ENCODE measurements at places on chromosomes 6 and 20.
A peak's percentile ranks its signal among the peaks of the same experiment; 100 is the strongest.

DNA sequence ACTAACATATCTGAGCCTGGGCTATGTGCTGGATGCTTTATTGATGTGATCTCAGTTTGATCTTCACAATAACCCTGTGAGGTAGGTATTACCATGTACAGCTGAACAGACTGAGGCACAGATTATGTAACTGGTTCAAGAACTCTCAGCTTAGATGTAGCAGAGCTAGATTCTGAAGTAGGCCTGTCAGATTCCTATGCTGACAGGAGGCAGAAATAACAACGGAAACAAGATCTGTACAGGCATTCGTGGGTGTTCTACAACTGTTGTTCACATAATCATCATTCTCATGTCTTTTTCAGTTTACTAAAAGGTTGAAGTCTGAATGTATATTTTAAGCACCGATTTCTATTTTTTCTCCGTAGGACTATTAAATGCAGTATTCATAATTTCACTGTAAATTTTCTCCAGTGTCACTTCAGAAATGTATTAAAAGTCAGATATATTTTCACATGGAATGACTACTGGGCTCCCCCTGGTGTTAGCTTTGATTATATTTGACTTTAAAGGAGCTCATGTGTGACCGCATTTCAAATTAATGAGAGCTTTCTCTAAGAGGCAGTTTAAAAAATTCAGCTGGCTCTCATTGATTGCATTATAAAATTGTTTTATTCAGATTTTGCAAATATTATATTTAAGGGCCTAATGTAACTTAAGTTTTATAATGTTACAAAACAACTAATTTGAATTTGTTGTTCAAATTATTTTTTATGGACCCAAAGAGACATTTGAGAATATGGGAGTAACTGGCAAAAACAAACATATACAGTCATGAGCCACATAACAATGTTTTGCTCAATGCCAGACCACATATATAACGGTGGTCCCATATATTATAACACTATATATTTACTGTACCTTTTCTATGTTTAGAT lies 36.4 kb upstream of the SLC17A4 start:
- DNase-seq, result no peak

DNA sequence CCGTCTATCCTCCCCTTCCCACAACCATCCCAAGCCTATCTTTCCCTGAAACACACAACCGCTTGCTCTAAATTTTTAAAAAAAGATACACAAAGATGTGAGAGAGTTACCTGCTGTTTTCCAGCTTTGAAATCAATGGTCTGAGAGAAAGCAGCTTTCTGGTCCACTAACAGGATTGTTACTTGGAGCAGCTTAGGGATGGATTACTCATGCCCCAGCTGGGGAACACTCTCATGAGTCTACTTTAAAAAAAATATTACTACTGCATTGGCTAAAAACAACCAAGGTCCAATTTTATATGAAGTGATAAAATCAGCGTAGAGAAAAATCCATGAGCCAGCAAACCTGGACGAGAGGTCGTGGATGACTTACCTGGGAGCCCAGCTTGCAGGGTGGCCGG lies 29.6 kb upstream of the FOXC1 start:
- no peak for DNase-seq

- no peak for DNase-seq
Observed at GRCh38 chr6:146902846-146903245, 301.4 kb upstream of the STXBP5 start.

GRCh38 chr6:157151029-157151428 lies 172.3 kb downstream of the TMEM242 start:
- no peak for DNase-seq

GRCh38 chr6:1792989-1793388 lies 183.3 kb downstream of the FOXC1 start:
- DNase-seq, result no peak

DNA sequence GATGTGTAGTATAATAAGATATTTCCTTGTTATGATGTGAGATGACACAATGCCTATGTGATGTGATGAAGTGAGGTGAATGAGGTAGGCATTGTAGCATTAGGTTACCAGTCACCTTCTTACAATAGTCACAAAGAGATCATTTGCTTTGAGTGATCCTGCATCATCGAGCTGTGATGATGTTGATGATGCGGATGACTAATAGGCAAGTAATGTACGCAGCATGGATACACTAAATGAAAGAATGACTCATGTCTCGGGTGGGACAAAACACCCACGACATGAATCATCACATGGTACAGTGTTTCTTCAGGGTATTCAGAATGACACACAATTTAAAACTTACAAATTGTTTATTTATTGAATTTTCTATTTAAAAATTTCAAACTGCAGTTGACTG lies 806.3 kb upstream of the GJE1 start:
- no peak for DNase-seq

- DNase-seq, result peak; percentile 68
Observed at GRCh38 chr6:42791706-42792320, 10.0 kb downstream of the BICRAL start.

GRCh38 chr6:3813150-3813780 lies 35.9 kb upstream of the FAM50B start:
- DNase-seq, result peak; percentile 1

- DNase-seq, result no peak
Observed at GRCh38 chr6:37538107-37538506, 38.4 kb upstream of the CCDC167 start.

- DNase-seq, result peak; percentile 3
Observed at GRCh38 chr20:35992713-35993335, 24.4 kb downstream of the CNBD2 start.

DNA sequence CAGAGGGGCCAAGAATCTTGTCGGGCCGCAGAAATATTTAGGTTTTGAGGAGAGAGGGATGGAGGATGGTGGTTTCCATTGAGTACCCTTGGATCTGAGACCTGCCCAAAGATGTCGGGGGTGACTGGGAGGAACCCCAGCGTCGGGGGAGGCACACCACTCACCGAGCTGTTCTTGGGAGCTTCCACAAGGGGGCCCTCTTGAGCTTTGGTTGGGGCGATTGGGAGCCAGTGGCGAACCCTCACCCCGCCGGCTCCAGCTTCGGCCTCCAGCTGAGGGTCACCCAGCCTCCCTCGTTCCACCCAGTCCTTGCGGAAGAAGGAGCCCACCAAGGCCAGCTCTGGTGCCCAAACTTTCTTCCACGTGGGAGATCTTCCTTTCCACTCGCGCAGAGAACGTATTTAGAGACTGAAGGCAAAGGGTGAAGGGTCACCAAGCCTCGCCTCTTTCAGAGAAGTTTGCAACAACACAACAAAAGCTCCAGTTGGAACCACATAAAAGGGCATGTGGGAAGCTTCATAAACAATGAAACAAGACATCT lies 33.6 kb downstream of the APCDD1L start:
- no peak for DNase-seq

DNA sequence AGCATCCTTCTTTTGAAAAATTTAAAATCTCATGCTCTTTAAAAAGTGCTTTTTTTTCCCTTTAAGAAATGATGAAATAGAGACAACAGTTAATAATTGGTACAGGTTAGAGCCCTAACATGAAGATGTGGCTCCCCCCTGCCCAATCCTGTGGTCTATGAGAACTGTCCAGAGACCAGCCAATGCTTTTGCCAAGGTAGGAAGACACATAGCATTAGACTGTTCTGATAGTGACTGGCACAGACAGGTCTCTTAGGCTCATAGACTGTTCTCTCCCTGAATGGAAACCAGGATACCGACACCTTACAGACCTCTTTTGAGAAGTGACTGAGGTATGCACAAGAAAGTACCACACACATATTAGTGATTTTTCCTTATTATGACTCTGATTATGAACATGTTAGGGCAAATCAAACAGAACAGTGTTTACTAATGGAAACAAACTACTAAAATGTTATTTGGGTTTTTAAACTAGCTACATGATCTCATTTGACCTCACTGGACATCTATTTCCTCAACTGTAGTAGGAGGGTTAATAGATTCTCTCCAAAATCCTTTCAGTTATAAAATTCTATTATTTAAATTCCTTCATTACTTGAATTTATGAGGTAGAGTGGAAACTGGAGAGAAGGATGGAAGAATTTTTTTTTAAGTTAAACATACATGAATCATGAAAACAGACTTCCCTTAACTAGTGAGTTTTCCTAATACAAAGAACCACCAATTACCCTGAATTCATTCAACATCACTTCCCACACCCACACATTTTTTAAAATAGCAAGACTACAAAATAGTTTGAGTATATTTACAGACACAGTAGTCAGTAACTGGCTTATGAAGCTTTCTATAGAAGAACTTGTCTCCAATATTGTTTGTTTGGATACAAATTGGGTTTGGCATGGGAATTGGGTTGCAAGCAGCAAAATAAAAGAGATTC lies 120.4 kb downstream of the OGFRL1 start:
- DNase-seq, result no peak

DNA sequence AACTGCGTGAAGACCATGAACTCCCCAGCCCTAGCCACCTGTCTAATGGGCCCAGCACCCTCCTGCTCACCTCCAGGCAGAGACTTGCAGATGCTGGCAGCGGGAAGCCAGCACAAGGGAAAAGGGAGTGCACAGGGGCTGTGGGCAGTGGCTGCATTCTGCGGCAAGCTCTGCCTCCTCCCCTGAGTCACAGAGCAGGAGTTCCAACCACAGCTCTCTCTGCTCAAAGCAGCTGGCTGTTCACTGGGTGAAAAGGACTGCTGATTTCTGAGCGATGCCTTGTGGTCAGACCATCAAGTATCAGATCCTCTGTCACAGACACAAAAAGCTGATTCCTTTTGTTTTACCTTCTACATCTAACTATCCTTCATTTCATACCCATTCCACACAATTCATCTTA lies 10.5 kb downstream of the NKX2-2 start:
- no peak for DNase-seq

DNA sequence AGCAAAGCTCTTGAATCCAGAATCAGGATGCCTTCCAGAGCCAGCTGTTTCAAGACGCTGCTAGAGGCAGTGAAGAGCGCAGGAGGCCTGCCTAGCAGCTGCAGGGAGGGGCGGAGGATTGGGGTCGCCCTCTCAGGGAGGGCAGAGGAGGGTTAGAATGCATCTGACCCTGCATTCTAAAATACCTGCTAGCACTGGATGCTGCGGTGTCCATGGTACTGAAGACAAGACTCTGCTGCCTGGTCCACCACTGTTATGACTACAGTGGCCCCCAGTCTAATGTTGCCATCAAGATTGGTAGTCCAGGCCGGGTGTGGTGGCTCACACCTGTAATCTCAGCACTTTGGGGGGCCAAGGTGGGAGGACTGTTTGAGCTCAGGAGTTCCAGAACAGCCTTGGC lies 193.7 kb upstream of the PROKR2 start:
- no peak for DNase-seq

- no peak for DNase-seq
Observed at GRCh38 chr20:49431329-49431728, 51.1 kb downstream of the KCNB1 start.

GRCh38 chr6:137680705-137681346 lies 186.2 kb upstream of the TNFAIP3 start:
- no peak for DNase-seq

DNA sequence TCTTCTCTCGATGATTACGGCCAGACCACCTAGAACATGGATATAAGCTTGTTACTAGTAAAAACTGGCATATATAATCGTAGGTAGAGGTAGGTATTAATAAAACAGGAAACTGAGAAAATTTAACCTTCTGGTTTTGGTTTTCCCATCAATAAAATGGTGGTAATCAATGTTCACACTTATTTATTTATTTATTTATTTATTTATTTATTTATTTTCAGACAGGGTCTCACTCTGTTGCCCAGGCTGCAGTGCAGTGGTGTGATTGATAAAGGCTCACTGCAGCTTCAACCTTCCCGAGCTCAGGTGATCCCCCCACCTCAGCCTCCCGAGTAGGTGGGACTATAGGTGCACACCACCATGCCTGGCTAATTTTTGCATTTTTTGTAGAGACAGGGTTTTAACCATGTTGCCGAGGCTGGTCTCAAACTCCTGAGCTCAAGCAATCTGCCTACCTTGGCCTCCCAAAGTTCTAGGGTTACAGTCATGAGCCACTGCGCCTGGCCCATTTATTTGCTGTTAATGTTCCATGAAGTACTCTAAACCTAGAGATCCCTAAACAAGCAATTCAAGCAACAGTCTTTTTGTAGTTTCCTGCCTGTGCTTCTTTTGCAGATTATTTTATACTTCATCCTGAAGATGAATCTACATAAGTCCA lies 11.5 kb downstream of the TOMM6 start:
- DNase-seq, result no peak

DNA sequence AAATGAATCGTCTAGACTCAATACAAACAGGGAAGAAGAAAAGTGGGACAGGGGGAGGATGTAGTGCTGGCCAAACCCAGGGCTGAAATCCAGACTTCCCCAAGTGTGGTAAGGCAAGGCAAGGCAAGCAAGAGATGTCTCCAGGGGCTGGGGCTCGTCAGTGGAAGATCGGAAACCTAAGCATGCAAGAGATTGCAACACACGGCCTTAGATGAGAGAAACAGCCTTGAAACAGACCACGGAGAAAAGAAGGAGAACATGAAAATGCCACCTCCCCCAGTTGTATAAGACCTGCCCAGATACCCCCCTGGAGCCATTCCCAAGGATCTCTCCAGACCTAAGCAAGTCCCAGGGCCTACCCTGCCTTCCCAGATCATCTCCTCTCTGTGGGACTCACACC lies 20.0 kb downstream of the VEGFA start:
- DNase-seq, result no peak

- DNase-seq, result no peak
Observed at GRCh38 chr6:107319906-107320530, 139.3 kb downstream of the PDSS2 start.

- no peak for DNase-seq
Observed at GRCh38 chr20:61670274-61670673, 395.4 kb downstream of the TAF4 start.

DNA sequence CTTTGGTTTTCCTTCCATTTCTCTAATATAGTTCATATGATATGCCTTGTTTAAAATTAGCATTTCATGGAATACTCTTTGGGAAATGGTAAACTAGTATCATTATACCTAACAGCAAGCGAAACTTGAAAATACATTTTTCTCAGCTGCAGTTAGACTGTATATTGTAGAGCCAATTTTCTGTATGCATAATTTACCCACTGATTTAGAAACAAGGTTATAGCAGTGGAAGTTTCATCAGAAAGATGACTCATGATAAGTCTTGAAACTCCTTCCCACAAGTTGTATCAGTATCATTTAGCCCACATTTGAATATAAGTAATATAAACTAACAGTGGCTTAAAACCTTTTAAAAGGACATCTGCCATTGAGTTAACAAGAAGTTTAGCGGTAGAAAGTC lies 164.8 kb upstream of the BMP5 start:
- no peak for DNase-seq

DNA sequence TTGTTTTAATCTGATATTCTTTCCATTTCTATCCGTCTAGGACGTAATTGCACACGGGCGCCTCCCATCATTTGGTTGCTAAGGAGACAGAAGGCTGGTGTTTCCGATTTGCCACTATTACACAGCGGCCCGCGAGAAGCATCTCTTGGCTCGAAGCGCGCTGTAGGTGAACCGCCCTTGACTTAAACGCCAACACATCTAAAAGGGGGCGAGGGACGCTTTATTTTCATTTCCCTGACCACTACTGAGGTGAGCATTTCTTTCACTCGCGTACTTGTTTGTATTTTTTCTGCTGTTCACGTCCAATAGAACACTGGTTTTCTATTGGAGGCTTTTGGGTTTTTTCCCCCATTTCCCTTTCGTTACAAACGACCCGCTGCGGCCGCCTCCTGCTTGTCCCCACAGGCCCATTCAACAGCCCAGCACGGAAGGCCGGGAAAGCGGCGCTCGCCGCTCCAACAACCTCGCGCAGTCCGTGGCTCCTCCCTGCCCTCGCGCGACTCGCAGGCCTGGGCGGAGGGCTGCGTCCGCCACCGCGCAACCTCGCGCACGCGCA lies 505 bp upstream of the WRNIP1 start:
- peak; percentile 34 for DNase-seq

GRCh38 chr20:31717478-31718201 lies 5.0 kb downstream of the BCL2L1 start:
- DNase-seq, result no peak

Data from NCI-H510A (cell line).